GM23338 (cell line): ENCODE measurements at places on chromosomes 1 and 21. TPM values are rescaled to one million over a fixed set of nuclear protein-coding genes. Genes with fewer than 3 reads are reported as not detected.
A peak's percentile ranks its signal among the peaks of the same experiment; 100 is the strongest.

DNA sequence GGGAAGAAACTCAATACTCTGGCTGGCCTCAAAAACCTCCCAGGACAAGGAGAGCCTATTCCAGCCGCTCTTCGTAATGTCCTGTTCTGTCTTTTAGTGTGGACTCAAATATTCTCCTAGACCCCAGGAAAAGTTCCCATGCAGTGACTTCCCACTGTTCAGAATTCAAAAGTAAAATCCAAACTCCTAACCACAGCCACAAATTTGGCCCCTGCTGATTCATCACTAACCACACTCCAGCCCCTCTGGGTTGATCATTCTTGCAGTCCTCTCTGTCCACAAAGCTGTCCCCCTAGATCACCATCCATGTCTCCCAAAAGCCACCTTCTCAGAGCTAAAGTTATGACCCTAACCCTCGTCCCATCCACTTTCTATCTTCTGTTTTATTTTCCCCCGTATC, 5.1 kb downstream of the CTNNBIP1 start:
- H3K27me3 ChIP-seq, result no peaks in the 10 kb centered on the region
- no peaks in the 10 kb centered on the region for H3K36me3 ChIP-seq
- no peak overlapping the region for H3K27ac ChIP-seq
- no peak for DNase-seq
- H3K4me3 ChIP-seq, result no peak overlapping the region

DNA sequence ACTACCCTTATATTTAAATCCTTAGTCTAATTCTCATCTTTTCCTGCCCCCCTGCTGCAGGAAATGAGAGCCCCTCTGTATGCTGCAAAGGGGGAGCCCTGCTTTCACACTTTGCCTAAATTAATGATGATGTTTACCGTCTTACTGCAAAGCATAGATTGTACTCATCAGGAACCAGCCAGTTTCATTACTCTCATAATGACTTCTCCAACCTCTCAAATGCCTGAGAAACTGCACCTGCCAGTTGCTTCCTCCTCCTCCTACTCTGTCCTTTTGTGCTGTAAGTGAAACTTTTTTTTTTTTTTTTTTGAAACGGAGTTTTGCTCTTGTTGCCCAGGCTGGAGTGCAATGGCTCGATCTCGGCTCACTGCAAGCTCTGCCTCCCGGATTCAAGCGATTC, 101.7 kb downstream of the ADSS2 start:
- H3K36me3 ChIP-seq, result no peaks in the 10 kb centered on the region
- H3K27me3 ChIP-seq, result no peaks in the 10 kb centered on the region
- H3K27ac ChIP-seq, result peak overlapping the region; percentile 70
- H3K4me1 ChIP-seq, result peaks cover 52% of the 10 kb centered on the region

DNA sequence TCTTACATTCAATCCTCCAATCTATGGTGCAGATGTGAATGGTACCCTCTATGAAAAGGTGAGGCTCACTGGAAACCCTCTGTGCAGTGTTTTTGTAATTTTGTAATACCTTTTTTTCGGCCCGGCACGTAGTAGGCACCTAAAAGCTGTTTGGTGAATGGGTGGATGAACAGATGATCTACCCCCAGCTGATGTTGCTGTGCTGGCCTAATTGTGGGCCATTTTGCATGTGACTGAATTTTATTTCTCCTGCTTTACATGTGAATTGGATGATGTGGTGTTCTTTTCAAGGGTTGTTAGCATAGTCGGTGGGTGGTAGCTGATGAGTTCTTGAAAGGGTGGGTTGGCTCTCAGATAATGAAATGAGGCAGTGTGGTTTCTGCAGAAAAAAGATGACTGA, 10.4 kb downstream of the KDM4A start:
- H3K4me1 ChIP-seq, result peaks cover 25% of the 10 kb centered on the region
- H3K36me3 ChIP-seq, result peaks cover 81% of the 10 kb centered on the region
- peak overlapping the region; percentile 14 for H3K4me3 ChIP-seq

GRCh38 chr1:152007047-152007446, 13.4 kb upstream of the S100A10 start:
- no peaks in the 10 kb centered on the region for H3K4me1 ChIP-seq
- no peak for DNase-seq
- no peak overlapping the region for H3K4me3 ChIP-seq
- H3K36me3 ChIP-seq, result no peaks in the 10 kb centered on the region
- H3K27ac ChIP-seq, result no peak overlapping the region
- no peaks in the 10 kb centered on the region for H3K27me3 ChIP-seq

GRCh38 chr1:205950280-205950679, 7.0 kb upstream of the SLC26A9 start:
- no peak overlapping the region for H3K27ac ChIP-seq
- no peaks in the 10 kb centered on the region for H3K27me3 ChIP-seq
- DNase-seq, result no peak
- no peak overlapping the region for H3K4me3 ChIP-seq
- peaks cover 3% of the 10 kb centered on the region; the same call in 1 of the 2 replicates for H3K4me1 ChIP-seq
- no peaks in the 10 kb centered on the region for H3K36me3 ChIP-seq

DNA sequence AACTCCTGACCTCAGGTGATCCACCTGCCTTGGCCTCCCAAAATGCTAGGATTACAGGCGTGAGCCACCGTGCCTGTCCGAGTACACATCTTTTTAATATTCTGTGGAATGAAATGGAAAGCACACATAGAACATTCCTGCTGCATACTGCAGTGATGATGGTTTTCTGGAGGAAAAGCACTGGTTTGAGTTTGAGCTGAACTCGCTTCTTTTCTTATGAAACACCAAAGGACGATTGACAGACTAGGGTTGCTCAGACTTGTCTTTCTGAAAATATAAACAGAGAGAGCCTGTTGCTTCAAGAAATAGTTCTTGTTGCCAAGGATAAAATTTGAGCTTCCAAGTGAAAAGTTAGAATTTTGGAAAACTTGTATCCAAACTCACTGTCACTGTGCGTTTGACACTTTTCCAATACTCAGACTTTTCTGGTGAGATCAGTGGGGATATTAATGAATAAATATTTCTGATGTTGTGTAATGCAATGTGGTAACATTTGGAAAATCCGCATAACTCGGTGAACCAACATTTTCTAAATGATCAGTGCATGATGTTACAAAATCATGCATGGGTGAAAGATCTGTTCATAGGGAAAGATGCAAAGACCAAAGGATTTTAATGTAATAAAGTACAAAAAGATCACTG, 15.0 kb upstream of the ERMAP start:
- H3K36me3 ChIP-seq, result 0 out of 2 replicates have a peak, but pooled peaks cover 11% of the 10 kb centered on the region
- no peak for DNase-seq
- no peak overlapping the region for H3K27ac ChIP-seq
- no peaks in the 10 kb centered on the region for H3K27me3 ChIP-seq

DNA sequence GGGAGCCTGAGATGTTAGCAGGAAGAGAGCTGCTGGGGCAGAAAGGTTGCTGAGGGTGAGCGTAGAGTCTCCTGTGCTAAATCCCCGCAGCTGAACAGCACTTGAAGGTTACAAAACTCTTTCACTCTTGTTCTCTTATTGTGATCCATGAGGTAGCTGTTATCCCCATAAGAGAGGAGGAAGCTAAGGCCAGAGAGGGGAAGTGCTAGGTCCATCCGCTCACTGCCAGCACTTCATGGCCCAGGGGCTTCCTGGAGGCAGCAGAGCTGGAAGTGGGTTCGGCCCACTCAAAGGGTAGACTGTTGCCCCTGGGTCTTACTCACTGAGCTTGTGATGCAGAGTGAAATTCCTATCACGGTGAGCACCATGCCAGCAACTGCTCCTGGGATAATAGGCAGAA, 5.6 kb downstream of the TMEM234 start:
- peaks cover 10% of the 10 kb centered on the region for H3K4me1 ChIP-seq
- no peaks in the 10 kb centered on the region for H3K36me3 ChIP-seq
- DNase-seq, result no peak
- no peaks in the 10 kb centered on the region for H3K27me3 ChIP-seq

DNA sequence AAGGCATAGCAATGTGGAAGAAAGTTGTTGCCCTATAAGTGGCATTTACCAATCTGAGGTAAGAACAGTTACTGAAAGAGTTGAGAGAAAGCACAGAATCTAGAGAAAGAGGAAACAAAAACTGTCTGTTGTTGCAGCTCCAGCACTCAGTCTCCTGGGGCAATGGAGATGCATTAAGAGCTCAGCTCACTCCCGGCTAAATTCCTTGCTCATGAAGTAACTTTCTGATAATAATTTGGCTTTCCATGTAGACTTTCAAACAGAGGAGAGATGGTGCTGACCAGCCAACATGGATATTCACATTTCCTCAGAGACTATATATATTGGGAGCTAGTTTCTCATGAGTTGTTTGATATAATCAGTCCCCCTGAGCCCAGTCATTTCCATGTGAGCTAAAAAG, 135.3 kb downstream of the GDAP2 start:
- no peak for DNase-seq
- H3K27ac ChIP-seq, result no peak overlapping the region
- H3K4me3 ChIP-seq, result no peak overlapping the region
- H3K4me1 ChIP-seq, result no peaks in the 10 kb centered on the region

DNA sequence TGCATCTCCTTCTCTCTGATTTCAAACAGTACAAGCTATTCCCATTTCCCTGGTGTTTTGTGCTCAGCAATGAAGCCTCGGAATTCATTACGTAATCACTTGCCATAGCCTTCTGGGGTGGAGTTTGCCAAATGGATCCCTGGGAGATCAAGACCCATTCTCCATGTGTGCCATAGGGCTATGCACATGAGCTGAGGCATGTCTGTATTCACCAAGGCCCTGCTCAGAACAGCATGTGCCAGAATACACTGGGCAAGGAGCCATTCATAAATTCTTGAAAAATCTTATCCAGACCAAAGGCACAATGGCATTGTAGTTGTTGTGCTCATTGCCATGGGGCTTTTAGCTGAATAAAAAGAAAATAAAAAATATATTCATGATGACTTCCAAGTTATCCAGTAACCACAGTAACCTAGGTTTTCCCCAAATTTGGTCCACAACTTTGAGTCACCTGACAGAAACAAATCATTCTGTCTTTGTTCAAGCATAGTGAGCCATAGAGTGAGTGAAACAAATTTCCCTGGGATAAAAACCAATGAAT, 53.0 kb downstream of the CRB1 start:
- H3K4me1 ChIP-seq, result no peaks in the 10 kb centered on the region
- DNase-seq, result no peak
- no peaks in the 10 kb centered on the region for H3K27me3 ChIP-seq
- no peak overlapping the region for H3K4me3 ChIP-seq

DNA sequence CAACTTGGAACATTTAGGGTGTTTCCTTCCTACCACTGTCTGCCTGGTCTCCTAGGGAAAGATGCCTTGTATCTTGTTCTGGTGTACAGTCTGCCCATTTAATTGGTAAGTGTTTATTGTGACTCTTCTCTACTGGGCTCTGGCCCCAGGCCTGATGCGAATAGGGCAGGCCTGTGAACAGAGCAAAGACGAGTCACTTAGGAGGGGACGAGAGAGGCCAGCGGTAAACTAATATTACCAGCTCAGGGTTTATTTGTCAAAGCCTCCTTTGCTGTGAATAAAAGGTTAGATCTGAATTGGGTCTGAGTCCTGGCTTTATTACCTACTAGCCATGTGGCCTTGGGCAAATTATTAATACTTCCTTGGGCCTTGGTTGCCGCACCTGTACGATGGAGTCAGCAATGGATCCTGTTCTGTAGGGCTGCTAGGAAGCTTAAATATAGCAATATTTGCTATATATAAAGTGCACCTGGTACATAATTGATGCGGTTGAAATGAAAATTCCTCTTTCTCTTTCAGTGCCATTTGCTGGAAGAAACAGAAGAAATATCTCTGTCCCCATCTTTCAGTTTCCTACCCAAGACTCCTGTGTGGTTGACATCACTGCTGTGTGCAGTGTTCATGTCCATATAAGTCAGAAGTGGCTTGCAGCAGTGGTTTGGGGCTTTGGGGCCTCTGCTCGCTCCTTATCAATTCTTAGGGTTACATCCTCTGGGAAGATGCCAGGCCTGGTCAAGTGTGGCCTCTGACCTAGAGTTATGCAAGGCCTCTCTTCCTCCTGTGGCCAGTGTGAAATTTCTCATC, 32.4 kb downstream of the MAPKAPK2 start:
- H3K27me3 ChIP-seq, result no peaks in the 10 kb centered on the region
- H3K27ac ChIP-seq, result no peak overlapping the region
- no peaks in the 10 kb centered on the region for H3K36me3 ChIP-seq
- H3K4me3 ChIP-seq, result no peak overlapping the region
- no peaks in the 10 kb centered on the region for H3K4me1 ChIP-seq
- DNase-seq, result no peak

- H3K27me3 ChIP-seq, result no peaks in the 10 kb centered on the region
- 0 out of 2 replicates have a peak, but pooled peaks cover 5% of the 10 kb centered on the region for H3K4me1 ChIP-seq
- no peak overlapping the region for H3K27ac ChIP-seq
- H3K4me3 ChIP-seq, result no peak overlapping the region
- H3K36me3 ChIP-seq, result no peaks in the 10 kb centered on the region
Observed at GRCh38 chr1:17139637-17140036, 20.4 kb upstream of the PADI2 start.

Gene G0S2
- total RNA-seq, result 0.43 and 3.2 TPM in 2 replicates

GRCh38 chr1:29831500-29832117, 595.3 kb downstream of the PTPRU start:
- H3K27me3 ChIP-seq, result no peaks in the 10 kb centered on the region
- DNase-seq, result no peak
- H3K36me3 ChIP-seq, result no peaks in the 10 kb centered on the region
- no peaks in the 10 kb centered on the region for H3K4me1 ChIP-seq

DNA sequence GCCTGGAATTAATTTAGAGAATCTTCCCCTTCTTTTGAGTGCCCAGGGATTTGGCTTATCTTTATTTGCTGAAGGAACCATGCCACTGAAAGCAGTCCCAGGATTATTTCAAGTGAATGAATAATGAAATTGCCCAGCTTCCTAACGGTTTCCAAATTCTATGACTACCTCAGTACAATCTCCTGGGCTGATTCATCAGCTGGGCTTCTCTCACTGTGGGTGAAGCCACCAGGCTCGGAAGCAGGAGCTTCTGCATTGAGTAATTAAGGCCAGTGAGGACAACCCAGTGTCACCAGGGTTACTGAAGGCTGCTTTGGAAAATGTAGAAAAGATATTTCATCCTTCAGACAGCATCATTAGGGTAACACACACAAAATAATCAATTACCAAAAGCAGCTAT, 169.8 kb downstream of the DAB1 start:
- no peak overlapping the region for H3K27ac ChIP-seq
- H3K36me3 ChIP-seq, result no peaks in the 10 kb centered on the region

DNA sequence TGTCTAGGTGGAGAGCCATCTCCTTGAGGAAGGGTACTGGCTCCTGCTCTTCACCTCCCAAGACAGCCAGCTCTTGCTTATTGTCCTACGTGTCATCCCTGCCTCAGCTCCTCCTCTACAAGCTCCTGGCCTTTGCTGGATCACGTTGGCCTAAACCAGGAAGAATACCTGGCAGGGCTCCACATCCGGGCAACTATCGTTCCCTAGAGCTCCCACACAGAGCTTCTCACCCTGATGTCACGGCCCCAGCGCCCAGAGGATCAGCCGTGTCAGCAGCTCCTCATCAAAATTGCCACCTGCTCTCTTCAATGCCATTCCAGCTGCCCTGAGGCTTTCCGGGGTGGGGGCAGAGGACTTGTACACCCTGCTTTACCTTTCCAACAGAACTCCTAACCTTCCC, 1.9 kb upstream of the TPM3 start:
- H3K27ac ChIP-seq, result no peak overlapping the region
- H3K4me1 ChIP-seq, result no peaks in the 10 kb centered on the region; the same call in 1 of the 2 replicates
- H3K36me3 ChIP-seq, result no peaks in the 10 kb centered on the region
- H3K4me3 ChIP-seq, result no peak overlapping the region
- no peaks in the 10 kb centered on the region for H3K27me3 ChIP-seq
- no peak for DNase-seq

Gene SPOCD1
- 1.3 and 2.9 TPM in 2 replicates for total RNA-seq

Gene FHAD1
- total RNA-seq, result 1.9 and 3.3 TPM in 2 replicates

Gene CHRNB2
- 3.6 and 5.3 TPM in 2 replicates for total RNA-seq

Gene KLHDC9
- 5.6 and 6.3 TPM in 2 replicates for total RNA-seq

Gene CHI3L1
- total RNA-seq, result 0.76 TPM in 1 of 2 replicates, not detected in the other

Gene NUP210L
- not detected in 2 replicates for total RNA-seq

- no peaks in the 10 kb centered on the region for H3K4me1 ChIP-seq
- H3K27me3 ChIP-seq, result no peaks in the 10 kb centered on the region
- H3K4me3 ChIP-seq, result no peak overlapping the region
- no peak overlapping the region for H3K27ac ChIP-seq
- no peaks in the 10 kb centered on the region for H3K36me3 ChIP-seq
- DNase-seq, result no peak
Observed at GRCh38 chr1:180301135-180301742, 71.2 kb downstream of the LHX4 start.
